Psoas muscle (tissue), 8 donors: ENCODE measurements at places on chromosomes 7 and 10. TPM values are rescaled to one million over a fixed set of nuclear protein-coding genes. Genes with fewer than 3 reads are reported as not detected.

The FAM25C gene
- not detected for total RNA-seq

The ZNF853 gene
- 10.4 TPM for total RNA-seq

The RASSF4 gene
- 25.9 TPM for total RNA-seq

The MTERF1 gene
- total RNA-seq = 5.0 TPM

DNA sequence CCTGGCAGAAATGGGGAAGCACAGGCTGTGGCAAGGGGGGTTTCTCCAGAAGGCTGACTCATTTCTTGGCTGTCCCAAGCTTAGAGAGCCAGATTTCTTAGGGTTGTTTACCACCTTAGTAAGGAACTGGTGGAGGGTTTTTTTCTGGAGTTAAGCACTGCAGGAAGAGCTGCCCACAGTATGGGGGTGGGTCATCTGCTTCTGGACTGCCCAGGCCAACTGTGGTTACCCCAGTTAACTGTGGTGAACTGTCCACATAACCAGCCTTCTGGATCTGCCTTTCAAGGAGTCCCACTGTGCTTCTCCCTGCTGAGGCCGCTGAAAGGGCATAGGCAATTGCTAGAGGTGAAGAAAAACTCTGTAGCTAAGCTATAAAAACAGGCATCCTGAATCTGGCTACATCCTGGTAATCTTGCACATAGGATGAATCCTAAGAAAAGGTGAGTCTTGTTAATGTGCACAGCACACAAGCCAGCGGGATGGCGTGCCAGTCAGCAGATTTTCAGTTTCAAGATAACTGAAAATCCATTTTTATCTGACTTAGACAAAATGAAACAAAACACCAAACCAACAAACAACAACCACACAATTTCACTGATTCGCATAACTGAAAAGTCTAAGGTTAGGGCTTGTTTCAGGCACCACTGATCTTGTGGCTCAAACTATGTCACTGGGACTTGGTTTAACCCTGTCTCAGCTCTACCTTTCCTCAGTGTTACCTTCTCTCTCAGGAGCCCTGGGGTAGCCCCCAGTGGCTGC lies 21.6 kb upstream of the TSPAN33 start:
- DNase-seq = no peak

- peak; percentile 51 for DNase-seq
Observed at GRCh38 chr7:132500727-132501440, 75.4 kb downstream of the PLXNA4 start.

DNA sequence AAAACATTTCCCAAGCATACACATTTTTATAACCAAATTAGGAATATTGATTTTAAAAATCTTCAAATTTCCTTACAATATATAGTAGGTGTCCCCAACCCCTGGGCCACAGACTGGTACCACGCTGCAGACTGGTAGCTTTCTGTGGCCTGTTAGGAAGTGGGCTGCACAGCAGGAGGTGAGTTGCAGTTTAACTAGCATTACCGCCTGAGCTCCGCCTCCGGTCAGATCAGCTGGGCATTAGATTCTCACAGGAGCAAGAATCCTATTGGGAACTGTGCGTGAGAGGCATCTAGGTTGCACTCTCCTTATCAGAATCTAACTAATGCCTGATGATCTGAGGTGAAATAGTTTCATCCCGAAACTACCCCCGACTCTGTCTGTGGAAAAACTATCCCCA lies 62.1 kb downstream of the ZWINT start:
- DNase-seq = no peak

GRCh38 chr7:106775975-106776607 lies 89.0 kb upstream of the PIK3CG start:
- DNase-seq = no peak

DNA sequence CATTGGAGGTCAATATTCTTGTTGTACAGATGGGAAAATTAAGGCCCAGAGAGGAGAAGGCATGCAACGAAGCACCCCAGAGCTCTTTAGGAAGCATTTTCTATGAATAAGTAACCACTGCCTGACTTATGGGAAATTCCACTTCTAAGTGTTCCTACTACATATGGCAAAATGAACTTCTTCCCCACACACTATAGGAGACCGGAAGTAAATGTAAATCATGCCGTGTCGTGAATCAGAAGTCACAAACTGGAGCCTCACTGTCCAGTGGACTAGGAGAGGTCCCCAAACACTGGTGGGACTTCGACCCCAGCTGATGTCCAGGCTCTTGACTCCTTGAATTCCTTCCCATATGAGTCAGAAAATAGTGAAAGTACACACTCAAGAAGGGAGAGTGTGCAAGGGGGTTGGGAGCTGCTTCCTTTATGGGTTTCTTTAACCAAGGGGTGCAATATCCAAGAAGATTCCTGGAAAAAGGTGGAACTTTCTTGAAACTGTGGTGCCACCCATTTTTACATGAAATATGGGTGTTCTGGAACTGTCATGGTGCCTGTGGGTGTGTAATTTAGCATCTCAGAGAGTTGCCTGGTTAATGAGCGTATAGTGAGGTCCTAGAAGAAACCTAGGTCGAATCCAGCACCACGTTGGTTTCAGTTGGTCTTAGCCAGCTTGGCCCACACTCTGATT lies 6.7 kb downstream of the RASSF4 start:
- DNase-seq = no peak

- DNase-seq = no peak
Observed at GRCh38 chr7:36079446-36080025, 73.5 kb upstream of the EEPD1 start.
